ENCODE measurements at places on chromosomes 11 and 22.

DNA sequence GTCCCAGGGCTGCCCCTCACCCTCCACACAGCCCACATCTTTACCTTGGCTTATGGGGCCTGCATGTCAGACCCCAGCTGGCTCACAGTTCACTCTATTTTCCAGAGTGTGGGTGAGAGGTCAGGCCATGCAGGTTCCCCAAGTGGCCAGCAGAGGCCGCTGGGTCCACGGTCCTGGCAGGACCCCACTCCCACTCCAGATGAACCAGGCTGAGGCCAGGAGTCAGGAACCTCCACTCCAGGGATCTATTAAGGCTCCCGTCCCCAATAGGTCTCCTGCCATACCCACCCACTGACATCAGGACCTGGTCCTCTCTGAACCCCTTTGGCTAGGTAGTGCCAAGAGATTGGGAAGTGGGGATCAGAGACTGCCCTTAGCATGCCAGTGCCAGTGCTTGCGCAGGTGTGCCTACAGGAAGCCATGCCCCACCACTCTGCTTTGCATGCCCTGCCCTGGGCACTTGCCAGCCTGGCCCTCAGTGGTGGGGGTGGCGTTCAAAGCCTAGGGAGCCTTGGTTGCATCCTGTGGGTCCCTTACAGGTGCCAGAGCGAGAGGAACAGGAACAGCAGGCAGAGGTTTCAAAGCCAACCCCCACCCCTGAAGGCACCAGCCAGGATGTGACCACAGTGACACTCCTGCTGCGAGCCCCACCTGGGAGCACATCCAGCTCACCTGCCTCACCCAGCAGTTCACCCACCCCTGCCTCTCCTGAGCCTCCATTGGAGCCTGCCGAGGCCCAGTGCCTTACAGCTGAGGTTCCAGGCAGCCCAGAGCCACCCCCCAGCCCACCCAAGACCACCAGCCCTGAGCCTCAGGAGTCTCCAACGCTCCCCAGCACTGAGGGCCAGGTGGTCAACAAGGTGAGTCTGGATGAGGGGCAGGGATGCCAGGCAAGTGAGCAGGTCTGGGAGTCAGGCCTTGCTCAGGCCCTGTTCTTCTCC is 8.3 kb downstream of the SMTN start:
- DNase-seq, result no peak

GRCh38 chr11:65301491-65302329 is 13.0 kb upstream of the CDC42EP2 start:
- no peak for DNase-seq

- no peak for DNase-seq
Observed at GRCh38 chr11:107752508-107752907, 40.7 kb upstream of the SLN start.

DNA sequence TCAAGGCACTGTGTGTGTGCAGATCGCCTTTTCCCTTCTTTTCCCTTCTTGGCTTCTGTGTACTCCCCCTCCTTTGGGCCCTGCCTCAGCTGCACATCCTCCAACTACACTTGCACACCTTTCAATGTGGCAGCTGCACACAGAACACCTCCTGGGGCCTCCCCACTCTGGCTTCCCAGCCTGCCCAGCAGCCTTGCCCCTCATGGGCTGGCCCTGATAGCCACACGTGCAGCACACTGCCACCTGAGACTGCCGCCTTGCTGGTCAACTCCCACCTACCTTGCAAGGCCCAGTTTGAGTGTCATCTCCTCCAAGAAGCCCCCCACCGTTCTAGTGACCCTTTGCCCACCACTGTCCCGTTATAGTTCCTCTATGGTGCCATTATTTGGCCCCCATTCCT is 77.3 kb upstream of the ARFGAP3 start:
- no peak for DNase-seq

GRCh38 chr11:123111465-123111864 is 49.5 kb upstream of the HSPA8 start:
- no peak for DNase-seq

DNA sequence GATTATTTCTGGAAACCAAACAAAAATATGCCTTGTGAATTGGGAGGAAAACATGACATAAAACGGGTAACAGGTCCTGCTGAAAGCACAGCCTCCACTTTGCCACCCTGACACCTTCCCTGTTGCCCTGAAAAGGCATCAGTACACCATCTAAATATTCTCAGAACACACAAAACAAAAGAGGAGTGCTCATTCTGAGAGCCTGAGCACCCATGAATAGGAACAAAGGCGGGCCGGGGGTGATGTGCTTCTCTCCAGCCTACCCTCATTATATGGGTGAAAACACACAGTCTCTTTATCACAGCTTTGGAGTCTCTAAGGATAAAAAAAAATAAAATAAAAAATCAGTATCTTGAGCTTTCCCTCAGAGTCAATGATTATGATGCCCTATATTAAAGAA is 19.7 kb downstream of the SCUBE2 start:
- DNase-seq, result no peak

DNA sequence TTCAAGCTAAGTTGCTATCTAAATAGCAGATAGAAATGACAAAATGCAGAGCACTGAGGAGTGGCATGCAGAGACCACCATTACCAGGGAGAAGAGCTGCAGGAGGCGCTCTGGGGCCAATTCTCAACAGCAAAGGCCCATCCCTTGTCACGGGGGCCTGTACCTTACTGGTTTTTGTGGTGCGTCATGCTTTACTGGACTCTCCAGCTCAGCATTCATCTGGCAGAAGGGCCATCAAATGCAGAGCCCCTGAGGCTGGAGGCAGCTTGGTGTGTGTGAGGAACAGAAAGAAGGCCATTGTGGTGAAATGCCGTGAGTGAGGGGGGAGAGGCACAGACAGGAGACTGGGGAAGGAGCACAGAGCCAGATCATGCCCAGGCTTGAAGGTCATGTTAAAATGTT is 56.5 kb upstream of the NAV2 start:
- DNase-seq, result no peak

DNA sequence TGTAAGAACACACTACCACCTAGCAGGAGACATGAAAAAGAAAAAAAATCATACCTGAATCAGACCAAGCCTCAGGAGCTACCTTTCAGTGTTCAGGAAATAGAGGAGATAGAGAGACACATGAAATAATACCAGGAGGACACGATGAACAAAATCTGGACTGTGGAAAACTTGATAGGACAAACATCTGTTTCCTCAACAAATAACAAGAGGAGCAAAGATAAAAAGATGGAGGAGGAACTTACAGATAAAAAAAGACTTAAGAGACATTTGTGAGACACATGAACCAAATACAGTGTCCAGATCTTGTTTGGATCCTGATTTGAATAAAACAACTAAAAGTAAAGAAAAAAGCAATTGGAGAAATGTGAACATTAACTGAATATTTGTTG is 12.4 kb upstream of the KCNE3 start:
- no peak for DNase-seq

- no peak for DNase-seq
Observed at GRCh38 chr11:134202661-134203060, 21.1 kb downstream of the NCAPD3 start.

DNA sequence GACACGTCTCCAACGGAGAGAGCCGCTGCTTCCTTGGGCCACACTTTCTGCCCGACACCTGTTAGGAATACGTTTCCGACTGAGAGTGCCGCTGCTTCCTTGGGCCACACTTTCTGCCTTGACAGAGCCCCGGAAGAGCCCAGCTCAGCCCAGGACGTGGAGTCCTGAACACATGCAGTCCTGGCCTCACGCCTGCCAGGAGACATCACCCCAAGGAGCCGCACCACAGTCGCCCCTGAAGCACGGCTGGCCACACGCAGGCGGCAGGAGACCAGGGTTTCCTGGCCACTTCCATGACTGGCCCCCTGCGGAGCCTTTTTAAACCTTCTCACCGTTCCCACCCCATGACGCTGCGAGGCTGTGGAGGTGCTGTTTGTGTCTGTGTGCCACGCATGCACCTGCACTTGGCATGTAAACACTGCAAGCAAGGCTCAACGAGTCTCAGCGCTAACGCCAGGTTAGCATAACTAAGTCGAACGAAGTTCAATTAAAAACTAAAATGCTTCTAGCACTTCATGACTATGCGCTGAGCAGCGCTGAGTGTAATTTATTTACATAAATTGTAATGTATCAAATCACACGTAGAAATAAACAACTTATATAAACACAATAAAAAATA is 8.8 kb downstream of the TOLLIP start:
- DNase-seq, result no peak

DNA sequence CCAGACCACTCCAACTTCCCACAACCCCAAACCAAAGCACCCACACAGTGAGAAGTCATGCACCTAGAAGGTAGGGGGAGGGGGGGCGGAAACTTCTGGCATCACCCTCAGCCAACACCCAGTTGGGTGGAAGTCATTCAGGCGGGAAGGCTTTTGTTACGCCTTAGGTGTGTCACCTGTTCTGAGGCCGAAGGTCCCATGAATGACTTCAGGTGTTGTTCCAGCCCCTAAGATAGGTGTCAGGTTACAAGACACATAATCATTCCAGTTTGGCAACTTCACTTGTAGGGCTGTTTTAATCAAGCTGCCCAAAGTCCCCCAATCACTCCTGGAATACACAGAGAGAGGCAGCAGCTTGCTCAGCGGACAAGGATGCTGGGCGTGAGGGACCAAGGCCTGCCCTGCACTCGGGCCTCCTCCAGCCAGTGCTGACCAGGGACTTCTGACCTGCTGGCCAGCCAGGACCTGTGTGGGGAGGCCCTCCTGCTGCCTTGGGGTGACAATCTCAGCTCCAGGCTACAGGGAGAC is at the start of gene TMPRSS4:
Gene TMPRSS4, plus strand, starts transcription at position 325 of the 528 bp plus-strand sequence. CDS start 225 bp downstream, outside the sequence.
- DNase-seq, result no peak

- DNase-seq, result no peak
Observed at GRCh38 chr22:50305923-50306566, 1.4 kb downstream of the PLXNB2 start.

- DNase-seq, result no peak
Observed at GRCh38 chr11:68865241-68865640, 23.5 kb upstream of the CPT1A start.

DNA sequence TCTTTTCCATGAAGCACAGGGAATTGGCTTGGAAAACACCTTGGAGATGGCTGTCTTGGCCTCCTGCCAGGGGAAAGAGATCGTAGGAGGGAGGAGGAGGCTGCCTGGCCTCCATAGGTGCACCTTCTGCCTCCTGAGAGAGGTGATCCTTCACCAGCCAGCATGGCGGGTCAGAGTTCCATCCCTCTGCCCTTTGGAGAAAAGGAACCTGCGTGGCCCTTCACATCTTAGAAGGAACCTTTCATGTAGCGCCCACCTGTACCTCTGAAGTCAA is 58.2 kb upstream of the DRD2 start:
- no peak for DNase-seq

DNA sequence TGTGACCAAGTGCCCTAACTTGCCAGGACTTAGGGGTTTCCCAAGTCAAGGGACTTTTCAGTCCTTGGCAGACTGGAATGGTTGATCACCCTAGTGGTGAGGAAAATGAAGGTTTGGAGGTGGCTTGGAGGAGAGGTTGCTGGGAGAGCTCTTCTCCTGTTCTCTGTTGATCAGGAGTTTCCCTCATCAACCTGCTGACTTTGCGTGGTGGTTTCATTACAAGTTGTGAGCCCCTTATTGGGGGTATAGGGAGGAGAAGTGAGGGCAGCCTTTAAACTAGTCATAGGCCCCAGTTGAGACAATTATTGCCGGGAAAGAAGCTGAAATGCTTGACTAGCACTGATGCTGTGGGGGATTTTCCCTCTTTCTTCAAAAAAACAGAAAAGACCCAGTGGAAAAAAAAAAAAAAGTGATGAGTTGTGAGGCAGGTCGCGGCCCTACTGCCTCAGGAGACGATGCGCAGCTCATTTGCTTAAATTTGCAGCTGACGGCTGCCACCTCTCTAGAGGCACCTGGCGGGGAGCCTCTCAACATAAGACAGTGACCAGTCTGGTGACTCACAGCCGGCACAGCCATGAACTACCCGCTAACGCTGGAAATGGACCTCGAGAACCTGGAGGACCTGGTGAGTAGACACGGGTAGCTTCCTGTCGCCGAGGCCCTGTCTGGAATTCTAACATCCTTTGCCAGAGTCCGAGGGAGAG is at the start of gene CXCR5:
Gene CXCR5, plus strand, starts transcription at position 525 of the 704 bp plus-strand sequence. Its CDS starts 50 bp downstream, at position 575.
- DNase-seq, result no peak

GRCh38 chr11:126891556-126892217 is 108.9 kb downstream of the KIRREL3 start:
- no peak for DNase-seq

DNA sequence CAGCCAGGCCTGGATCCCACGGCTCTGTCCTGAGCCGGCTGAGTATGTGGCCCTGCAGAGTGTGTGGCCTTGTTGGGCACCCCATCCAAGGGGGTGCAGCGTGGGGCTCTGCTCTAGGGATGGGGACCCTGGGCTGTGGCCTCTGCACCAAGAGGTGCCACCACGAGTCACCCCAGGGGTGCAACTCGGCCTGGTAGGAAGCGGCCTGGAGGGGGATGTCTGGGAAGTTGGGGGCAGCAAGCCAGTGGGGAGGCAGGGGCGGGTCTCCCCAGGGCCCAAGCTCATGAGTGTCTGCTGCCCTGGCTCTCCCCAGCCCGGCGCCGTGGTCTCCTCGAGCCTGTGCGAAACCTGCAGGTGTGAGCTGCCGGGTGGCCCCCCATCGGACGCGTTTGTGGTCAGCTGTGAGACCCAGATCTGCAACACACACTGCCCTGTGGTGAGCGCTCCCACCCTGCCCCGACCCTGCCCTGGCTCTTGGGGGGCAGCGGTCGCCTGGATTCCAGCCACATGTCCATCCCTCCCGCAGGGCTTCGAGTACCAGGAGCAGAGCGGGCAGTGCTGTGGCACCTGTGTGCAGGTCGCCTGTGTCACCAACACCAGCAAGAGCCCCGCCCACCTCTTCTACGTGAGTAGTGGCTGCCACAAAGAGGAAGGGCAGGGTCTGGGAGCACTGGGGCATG is 24.2 kb upstream of the MUC5B start:
- no peak for DNase-seq

DNA sequence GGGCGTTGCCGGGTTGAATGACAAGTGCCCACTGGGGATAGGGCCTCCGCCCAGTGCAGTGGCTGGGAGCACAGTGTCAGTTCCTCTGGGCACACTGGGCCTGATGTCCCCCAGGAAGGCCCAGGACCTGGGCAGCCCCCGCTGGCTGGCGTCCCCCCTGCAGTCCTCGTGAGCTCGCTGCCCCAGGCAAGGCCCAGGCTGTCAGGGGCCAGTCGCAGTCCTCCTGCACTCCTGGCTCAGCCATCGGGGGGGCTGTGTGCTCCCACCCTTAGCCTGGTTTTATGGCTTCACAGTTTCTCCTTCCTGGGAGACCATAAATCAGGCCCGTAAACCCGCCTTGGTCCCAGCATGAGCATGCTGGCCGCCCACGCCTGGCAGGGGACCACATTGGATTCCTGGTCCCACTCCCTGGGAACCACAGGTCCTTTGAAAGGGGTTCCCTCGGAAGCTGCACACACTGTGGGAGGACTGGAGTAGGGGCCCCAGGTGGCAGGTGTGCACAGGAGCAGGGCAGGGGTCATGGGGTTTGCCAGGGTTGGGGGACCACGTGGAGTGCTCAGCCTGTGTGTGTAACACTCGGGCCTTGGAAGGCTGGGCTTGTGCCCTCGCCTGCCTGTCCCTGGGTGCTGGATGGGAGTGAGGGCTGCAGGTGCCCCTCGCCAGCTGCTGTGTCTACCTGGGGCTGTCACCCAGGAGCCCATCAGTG is 113.6 kb downstream of the KCNQ1OT1 start:
- no peak for DNase-seq

Measured in stimulated activated CD8-positive, alpha-beta memory T cell treated with anti-CD3 and anti-CD28 coated beads, Interleukin-7, amount 100 ng/mL, for 1 hour (primary cell).